ENCODE measurements at places on chromosomes 7 and 10.

- DNase-seq = no peak
Observed at GRCh38 chr7:88229302-88229995, 9.6 kb upstream of the SRI start.

DNA sequence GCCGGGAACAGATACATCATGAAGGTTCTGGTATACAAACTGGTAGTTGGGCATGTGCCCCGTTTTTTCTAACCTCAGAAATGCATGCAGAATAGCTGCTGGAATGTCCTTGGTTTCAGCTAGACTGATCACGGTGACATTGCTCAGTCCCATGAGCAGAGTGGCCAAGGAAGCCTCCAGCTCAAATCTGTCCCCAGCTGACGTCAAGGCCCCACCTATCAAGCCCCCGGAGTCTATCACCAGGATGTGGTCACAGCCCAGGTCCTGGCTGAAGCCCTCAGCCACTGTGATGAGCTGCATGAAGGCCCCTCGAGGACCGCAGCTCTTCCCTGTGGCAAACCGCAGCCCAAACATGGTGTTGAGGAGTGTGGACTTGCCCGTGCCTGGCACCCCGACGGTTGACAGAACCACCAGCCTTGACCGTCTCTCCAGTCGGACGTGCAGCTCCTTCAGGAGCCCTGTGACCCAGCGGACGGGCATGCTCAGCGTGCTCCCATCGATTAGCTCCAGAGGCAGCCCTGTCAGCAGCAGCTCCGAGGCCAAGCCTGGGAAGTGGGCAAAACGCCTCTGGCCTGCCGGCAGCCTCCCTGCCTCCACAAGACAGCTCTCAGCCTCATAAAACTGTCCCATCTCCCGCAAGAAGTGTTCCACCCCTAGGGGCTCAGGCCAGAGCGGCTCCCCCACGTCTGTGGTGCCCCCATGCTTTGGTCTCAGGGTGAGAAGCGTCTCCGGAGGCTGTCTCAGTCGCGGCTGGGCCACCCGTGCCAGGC lies 7.8 kb upstream of the MRPS24 start:
- DNase-seq = no peak

GRCh38 chr7:94400643-94401427 lies 6.1 kb downstream of the COL1A2 start:
- DNase-seq = no peak

DNA sequence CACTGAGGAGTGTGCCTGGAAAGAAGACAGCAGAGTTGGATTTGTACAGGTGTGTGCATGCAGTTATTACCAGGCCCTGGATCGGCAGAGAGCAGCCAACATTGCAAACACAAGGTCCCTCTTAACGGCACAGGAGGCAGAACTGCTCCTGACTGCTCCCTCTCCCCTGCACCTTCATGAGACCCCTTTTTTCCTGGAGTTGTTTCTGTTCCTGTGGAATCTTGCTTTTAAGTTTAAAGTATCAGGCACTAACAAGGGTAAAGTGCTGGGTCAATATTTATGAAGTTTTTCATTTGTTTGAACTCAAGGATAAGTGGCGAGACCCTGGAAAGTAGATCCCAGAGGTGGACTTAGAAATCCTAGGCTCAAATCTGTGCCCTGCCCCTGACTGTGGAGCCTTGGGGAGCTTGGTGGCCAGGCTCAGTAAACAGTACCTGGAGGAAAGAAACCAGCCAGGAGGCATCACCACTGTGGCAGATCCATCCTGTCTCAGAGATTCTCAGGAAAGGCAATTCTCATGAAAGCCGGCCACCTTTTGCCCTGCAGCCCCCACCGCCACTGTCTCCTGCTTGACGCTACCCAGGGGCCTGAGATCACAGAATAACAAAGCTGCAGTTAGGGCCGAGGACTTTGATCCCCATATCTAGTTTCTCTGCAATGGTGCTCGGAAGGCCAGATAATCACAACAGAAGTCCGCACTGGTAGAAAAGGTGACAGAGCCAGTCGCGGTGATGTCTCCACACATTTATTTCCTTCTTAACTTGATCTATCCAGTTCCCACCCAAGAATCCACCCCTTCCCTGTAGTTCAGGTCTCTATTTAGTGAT lies 36.7 kb downstream of the DDC start:
- no peak for DNase-seq

GRCh38 chr10:78688901-78689583 lies 379.7 kb upstream of the ZMIZ1 start:
- no peak for DNase-seq

DNA sequence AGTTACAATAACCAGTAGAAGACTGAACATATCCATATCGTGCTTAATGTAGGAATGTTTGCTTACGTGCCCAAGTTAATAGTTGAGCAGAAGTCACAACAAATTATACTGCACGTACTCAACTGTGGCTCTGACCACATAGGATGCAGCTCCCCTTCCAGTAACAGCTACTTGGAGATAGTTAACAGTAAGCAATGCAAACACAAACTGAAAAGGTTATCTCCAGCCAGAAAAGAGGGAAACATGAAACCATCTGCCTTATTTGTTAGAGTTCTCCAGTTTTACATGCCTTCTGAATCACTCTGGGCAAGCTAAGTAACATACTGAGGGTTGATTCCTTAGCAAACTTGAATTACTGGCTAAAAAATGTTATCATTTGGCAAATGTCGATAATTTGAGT lies 9.8 kb downstream of the DHX32 start:
- DNase-seq = no peak

DNA sequence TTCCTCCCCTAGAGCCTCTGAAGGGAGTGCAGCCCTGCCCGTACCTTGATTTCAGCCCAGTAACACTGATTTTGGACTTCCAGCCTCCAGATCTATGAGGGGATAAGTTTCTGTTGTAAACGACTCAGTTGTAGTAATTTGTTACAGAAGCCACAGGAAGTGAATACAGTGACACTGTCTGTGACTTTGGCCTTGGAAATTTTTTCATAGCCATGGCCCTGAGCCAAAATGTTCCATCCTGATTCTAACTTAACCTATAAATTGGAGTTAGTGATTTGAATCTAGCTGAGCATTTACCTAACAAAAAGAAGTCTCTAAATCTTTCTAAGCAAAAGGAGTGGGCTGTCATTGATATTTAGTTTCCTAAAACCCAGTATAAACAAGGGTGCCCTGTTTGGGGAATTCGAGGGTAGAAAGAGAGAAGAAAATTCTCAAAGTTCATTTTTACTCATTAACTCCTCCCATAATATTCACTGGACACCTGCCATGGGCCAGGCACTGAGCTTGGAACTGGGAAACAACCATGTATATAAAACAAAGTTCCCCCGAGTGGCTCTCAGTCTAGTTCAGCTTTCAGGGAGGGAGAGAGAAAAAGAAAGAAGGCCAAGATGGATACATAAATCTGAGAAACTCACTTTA lies 162.3 kb downstream of the SKIDA1 start:
- no peak for DNase-seq

- DNase-seq = no peak
Observed at GRCh38 chr10:18606051-18606695, 45.2 kb downstream of the NSUN6 start.
